ENCODE measurements at places on chromosomes 3 and 15. TPM values are rescaled to one million over a fixed set of nuclear protein-coding genes. Genes with fewer than 3 reads are reported as not detected.

- peak; percentile 77 for DNase-seq
- H3K4me3 ChIP-seq, result no peak overlapping the region
- peak overlapping the region; percentile 86 for H3K27ac ChIP-seq
- peaks cover 29% of the 10 kb centered on the region for H3K4me1 ChIP-seq
- H3K36me3 ChIP-seq, result no peaks in the 10 kb centered on the region
Observed at GRCh38 chr15:59384507-59384906, 11.8 kb upstream of the MYO1E start.

DNA sequence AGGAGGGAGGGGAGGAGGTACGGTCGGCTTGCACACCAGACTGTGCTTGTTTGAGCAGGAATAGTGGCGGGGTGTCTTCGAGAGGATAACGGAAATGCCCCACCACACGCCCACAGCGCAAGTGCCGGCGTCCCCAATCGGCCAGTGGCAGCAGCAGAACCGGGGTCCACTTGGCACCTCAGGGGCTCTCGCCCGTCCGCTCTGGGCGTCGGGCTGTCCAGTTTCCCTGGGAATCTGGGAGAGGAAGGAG is 53.7 kb downstream of the CCDC54 start:
- H3K27me3 ChIP-seq, result peaks cover 39% of the 10 kb centered on the region
- peak overlapping the region; percentile 29 for H3K27ac ChIP-seq

- H3K36me3 ChIP-seq, result no peaks in the 10 kb centered on the region
- H3K27ac ChIP-seq, result peak overlapping the region; percentile 69
- no peaks in the 10 kb centered on the region for H3K27me3 ChIP-seq
- no peak overlapping the region for H3K4me3 ChIP-seq
- peaks cover 27% of the 10 kb centered on the region for H3K4me1 ChIP-seq
Observed at GRCh38 chr3:129577925-129578786, 28.3 kb downstream of the PLXND1 start.

GRCh38 chr3:10485380-10485779 is 20.0 kb downstream of the ATP2B2 start:
- no peak overlapping the region for H3K27ac ChIP-seq
- H3K27me3 ChIP-seq, result peaks cover 3% of the 10 kb centered on the region
- H3K36me3 ChIP-seq, result no peaks in the 10 kb centered on the region
- no peak overlapping the region for H3K4me3 ChIP-seq

DNA sequence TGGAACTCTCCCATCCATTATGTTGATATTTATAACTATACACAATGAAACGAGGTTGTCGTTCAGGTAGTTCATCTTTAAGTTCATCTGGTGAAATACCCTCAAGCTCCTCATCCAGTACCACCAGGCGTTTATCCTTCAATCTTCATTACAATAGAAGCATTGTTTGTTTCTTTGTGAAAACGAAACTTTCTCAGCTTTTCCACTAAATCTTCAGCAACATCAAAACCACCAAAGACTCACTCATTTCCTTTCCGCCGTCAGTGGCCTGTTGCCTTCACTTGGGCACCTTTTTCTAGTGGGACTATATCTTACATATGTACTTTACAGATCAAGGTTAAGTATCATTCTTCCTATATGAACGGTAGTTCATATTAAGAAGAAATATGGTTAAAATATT is 44.1 kb upstream of the TFG start:
- peak overlapping the region; percentile 38 for H3K4me3 ChIP-seq
- H3K36me3 ChIP-seq, result no peaks in the 10 kb centered on the region
- peaks cover 19% of the 10 kb centered on the region for H3K4me1 ChIP-seq
- peak overlapping the region; percentile 67 for H3K27ac ChIP-seq
- peak; percentile 57 for DNase-seq

DNA sequence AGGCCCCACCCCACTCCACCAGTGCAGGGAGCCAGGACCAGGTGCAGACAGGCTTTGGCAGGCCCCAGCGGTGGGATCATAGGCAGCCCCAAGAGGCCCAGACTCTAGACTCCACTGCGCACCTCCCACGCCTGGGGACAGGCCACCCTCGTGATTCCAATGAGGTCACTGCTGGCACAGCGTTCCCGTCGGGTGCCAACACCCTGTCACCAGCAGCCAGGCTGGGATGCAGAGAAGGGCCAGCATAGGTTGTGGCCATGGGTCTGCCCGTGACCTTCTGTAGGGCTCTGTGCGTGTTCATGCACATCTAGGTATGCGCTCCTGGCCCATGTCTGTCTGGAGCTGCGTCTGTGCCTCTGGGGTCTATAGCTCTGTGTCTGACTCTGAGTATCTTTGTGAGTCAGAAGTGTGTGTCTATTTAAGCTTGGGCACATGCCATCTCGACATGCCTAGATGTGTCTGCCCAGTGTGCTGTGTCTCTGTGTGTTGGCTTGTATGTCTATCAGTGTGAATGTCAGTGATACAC is 13.0 kb downstream of the VIPR1 start:
- no peak overlapping the region for H3K4me3 ChIP-seq
- DNase-seq, result no peak
- H3K27me3 ChIP-seq, result no peaks in the 10 kb centered on the region
- no peak overlapping the region for H3K27ac ChIP-seq
- no peaks in the 10 kb centered on the region for H3K36me3 ChIP-seq
- H3K4me1 ChIP-seq, result peaks cover 12% of the 10 kb centered on the region

- no peak overlapping the region for H3K27ac ChIP-seq
- H3K4me1 ChIP-seq, result peaks cover 20% of the 10 kb centered on the region
- H3K27me3 ChIP-seq, result peaks cover 62% of the 10 kb centered on the region
- H3K4me3 ChIP-seq, result no peak overlapping the region
- DNase-seq, result no peak
Observed at GRCh38 chr3:186150041-186150830, 41.3 kb upstream of the ETV5 start.

GRCh38 chr3:16257309-16257708 is 7.4 kb downstream of the DPH3 start:
- no peak overlapping the region for H3K4me3 ChIP-seq
- peaks cover 36% of the 10 kb centered on the region for H3K4me1 ChIP-seq
- no peak for DNase-seq
- no peaks in the 10 kb centered on the region for H3K27me3 ChIP-seq

GRCh38 chr3:15873415-15873814 is 75.6 kb upstream of the ANKRD28 start:
- peaks cover 4% of the 10 kb centered on the region for H3K27me3 ChIP-seq
- H3K4me3 ChIP-seq, result no peak overlapping the region
- H3K36me3 ChIP-seq, result peaks cover 4% of the 10 kb centered on the region
- no peak overlapping the region for H3K27ac ChIP-seq
- no peaks in the 10 kb centered on the region for H3K4me1 ChIP-seq

DNA sequence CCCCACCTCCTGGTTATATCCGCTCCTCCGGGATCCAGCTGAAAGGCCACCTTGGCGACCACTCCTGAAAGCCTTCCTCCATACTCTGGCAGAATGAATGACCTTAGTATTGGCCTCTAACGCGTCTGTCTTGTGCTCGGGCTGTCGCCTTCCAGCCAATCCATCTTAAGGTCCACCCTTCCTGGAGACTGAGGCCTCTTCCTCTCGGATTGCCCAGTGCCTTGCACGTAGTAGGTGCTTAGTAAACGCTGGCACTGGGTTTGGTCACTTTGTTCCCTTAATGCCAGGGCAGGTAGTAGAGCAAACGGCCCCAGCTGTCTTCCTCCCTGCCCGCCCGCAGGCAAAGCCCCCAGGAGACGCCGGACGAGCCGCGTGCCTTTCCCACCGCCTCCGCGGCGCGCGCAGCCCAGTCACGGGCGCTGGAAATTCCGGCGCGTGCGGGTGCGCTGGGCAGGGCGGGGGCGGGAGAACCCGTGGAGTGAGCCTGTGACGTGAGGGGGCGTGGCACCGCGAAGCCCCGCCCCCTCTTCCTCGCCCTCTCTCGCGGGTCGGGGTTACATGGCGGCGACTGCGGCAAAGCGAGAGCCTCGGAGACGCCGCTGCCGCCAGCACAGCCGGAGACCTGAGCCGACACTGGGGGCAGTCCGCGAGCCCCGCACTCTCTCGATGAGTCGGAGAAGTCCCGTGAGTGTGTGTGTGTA is at the start of gene MAPK6:
MAPK6 (plus strand) TSS at position 527 of the 701 bp plus-strand sequence. CDS start 27,242 bp downstream, outside the sequence.
- peaks cover 17% of the 10 kb centered on the region for H3K36me3 ChIP-seq
- H3K4me3 ChIP-seq, result peak within 1 kb of the TSS; percentile 94
- peak within 1 kb of the TSS; percentile 99 for H3K27ac ChIP-seq
- DNase-seq, result peak; percentile 94

DNA sequence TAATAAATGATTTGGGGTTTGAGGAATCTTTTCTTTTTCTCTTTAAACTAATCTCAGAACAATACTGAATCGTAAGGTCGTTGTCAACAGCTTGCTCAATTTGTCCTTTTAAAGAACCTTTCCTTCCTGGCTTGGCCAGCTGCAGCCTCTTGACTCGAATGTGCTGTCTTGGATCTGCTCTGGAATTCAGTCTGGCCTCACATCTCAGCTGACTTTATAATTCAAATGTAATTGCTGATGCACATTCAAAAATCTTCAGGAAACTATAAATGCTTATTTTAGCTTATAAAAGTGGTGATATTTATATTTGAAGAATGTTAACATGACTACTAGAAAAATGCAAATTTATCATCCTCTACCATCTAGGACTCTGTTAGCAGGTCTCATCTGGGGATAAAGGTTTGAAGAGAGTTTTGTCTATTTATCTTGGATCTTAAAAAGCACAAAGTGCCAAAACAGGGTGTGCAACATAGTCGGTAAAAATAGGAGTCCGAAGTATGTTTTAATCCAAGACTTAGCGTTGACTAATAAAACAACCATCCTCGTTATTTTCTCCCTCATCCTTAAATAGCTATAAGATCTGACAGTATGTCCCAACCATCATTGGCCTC is 1035.2 kb downstream of the MCTP2 start:
- H3K36me3 ChIP-seq, result no peaks in the 10 kb centered on the region
- no peak for DNase-seq
- H3K4me3 ChIP-seq, result no peak overlapping the region
- peaks cover 7% of the 10 kb centered on the region for H3K4me1 ChIP-seq

DNA sequence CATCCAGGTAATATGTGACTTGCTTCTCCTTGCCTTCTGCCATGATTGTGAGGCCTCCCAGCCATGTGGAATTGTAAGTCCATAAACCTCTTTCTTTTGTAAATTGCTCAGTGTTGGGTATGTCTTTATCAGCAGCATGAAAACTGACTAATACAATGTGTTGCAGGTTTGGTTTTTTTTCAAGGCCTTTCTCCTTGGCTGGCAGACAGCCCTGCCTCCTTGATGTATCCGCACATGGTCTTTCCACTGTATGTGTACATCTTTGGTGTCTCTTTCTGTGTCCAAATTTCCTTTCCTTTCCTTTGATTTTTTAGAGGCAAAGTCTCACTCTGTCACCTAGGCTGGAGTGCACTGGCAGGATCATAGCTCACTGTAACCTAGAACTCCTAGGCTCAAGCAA is 260.1 kb downstream of the TUSC7 start:
- no peak overlapping the region for H3K27ac ChIP-seq
- H3K36me3 ChIP-seq, result no peaks in the 10 kb centered on the region
- H3K27me3 ChIP-seq, result no peaks in the 10 kb centered on the region
- no peak for DNase-seq
- H3K4me3 ChIP-seq, result no peak overlapping the region

DNA sequence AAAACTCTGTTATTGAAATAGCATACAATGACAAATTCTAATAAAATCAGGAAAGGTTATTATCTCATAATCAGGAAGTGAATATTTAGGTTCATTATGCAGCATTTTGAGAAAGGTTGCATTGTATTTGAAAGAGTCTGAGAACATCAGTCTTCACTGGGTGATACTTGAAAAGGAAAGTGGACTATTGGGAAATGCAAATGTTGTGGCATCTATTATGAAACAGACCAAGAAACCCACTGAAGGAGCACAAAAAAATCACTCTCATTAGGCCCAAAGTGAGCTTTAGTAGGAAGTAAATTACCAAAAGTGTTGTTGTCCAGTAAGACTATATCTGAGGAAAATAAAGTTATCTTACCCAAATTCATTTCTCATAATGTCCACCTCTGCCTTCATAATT is 90.8 kb downstream of the ZPLD1 start:
- no peaks in the 10 kb centered on the region for H3K36me3 ChIP-seq
- peaks cover 11% of the 10 kb centered on the region for H3K27me3 ChIP-seq
- no peak overlapping the region for H3K27ac ChIP-seq
- H3K4me3 ChIP-seq, result no peak overlapping the region
- no peaks in the 10 kb centered on the region for H3K4me1 ChIP-seq

DNA sequence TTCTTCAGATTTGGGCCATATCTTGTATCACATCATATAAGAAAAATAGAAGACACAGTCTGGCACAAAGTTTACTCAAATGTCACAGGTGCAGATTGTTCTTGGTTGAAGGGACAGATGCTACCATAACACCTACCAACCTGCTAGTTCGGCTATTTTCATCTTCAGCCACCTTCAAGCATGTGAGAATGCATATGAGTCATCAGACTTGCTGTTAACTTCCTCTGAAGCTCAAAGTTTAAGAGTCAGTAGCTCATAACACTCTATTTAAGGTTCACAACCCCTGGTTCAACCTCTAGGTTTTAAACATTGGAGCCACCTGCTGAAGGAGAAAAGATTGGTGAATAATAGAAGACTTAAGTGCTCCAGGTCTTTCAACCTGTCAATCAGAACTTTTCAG is 522.8 kb downstream of the NLGN1 start:
- H3K27me3 ChIP-seq, result no peaks in the 10 kb centered on the region
- H3K4me1 ChIP-seq, result no peaks in the 10 kb centered on the region
- H3K27ac ChIP-seq, result no peak overlapping the region
- H3K4me3 ChIP-seq, result no peak overlapping the region
- no peak for DNase-seq

GRCh38 chr3:126313166-126313565 is 44.0 kb downstream of the KLF15 start:
- no peak for DNase-seq

DNA sequence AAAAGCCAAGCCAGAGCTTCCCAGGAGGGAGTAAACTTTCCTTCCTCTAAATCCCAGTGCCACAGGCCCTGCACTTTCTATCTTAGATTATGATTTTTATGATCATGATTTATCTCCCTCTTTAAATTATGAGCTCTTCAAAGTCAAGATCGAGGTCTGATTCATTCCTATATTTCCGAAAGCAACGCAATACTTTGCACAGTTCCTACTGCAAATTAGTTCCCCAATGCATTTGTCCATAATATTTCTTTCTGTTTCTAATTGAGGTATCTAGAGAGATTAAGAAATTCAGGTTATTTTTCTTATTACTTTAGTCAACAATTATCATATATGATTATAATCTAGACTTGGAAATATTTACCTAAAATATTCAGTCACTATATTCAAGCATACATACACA is 173.1 kb upstream of the LPP start:
- peaks cover 10% of the 10 kb centered on the region for H3K36me3 ChIP-seq
- H3K27me3 ChIP-seq, result no peaks in the 10 kb centered on the region
- H3K4me3 ChIP-seq, result no peak overlapping the region
- no peak overlapping the region for H3K27ac ChIP-seq
- H3K4me1 ChIP-seq, result peaks cover 58% of the 10 kb centered on the region

The ADAMTS7 gene
- 0.18 TPM for total RNA-seq

The ZNF639 gene
- total RNA-seq, result 32.2 TPM

The KBTBD12 gene
- total RNA-seq, result not detected

The ZBED2 gene
- 27.2 TPM for total RNA-seq

The GCHFR gene
- total RNA-seq, result 29.1 TPM

The SLC28A1 gene
- not detected for total RNA-seq

The RNU5B-1 gene
- total RNA-seq, result not detected

The CTDSPL gene
- total RNA-seq, result 8.5 TPM

The SCN11A gene
- total RNA-seq, result 0.03 TPM

The NAALADL2 gene
- total RNA-seq, result not detected

The CTXN2 gene
- total RNA-seq, result not detected

The LCTL gene
- total RNA-seq, result not detected

The GOLGA6D gene
- not detected for total RNA-seq

The C3orf49 gene
- not detected for total RNA-seq
